Ureter (tissue), 1 donor: ENCODE measurements at places on chromosomes 2 and 18.

DNA sequence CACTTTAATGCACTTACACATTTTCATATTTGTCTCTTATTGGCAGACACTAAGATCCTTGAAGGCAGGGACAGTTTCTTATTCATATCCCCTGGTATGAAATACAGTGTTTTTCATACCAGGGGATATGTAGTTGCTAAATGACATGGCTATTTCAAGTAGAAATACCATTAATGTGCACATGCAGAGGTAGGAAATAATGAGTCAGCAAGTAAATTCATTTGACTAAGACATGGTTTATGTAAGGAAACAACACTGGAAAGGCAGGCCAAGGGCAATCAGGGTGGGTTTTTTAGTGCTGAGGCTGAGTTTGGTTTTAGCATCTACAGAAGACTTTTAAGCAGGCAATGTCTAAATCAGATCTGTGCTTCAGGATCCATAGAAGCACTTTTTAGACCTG is 155.9 kb downstream of the WDPCP start:
- no peak for DNase-seq

DNA sequence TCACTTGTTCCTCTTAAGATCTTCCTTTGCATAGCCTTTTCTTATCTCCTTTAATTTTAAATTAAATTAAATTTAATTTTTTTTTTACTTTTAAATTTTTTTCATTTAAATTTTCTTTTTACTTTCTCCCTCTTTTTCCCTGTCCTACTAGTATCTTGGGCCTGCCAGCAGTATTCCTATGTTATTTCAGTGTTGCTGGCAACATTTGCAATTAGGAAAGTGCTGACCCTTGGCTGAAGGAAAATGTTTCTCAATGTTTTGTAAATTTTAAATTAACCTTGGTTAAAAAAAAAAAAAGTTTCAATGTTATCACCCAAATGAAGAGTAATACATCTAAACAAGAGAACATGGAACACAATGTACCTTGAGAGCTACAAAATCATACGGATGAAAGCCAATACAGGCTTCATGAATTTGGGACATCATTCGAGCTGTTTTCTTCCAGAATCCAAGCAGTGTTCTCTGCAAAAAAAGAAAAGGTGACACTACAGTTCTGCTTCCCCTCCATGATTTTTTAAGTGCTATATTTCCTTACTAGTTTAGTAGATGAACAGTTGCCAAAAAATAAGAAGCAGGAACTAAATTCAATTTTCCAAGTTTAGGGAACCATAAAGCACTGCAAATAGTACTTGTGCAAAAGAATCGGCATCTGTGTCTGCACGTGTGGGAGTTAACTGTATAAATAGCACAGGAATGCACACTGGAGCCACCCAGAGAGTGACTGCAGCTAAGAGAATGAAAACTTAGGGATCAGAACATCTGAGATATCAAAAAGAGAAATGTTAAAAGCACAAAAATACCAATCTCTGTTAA is 55.8 kb downstream of the ICA1L start:
- DNase-seq, result no peak

GRCh38 chr2:58664523-58665151 is 423.5 kb upstream of the FANCL start:
- DNase-seq, result no peak

DNA sequence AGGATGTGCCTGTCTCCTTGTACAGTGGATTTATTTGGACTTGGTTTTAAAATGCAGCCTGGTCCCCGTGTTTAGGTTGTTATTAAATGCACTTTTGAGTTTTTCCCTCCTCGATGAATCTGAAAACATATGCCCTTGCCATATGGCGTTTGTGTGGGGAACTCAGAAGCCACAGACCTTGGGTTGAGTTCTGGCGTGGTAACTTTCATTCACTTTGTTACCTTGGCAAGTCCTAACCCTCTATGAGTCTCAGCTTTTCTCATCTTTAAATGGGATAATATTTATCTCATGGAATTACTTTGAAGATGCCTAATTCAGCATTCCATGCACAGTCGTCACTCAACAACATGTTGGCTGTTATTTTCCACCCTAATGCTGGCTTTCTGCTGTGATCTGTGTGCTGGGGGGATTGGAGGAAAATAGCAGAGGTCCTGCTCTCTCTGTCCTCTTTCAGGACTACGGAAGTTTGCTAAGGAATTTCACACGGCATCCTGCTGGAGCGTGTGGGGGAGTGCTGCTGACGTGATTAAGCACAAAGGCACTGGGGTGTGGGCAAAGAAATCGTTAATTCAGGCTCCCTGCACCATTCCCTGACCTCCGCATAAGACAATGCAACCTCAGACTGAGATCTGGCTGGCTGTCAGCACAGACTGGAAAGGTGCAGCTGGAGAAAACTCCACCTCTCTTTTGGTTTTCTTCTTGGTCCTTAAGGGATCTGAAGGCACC is 61.7 kb downstream of the LDLRAD4 start:
- DNase-seq, result no peak

GRCh38 chr2:38066421-38067115 is 9.4 kb downstream of the CYP1B1 start:
- no peak for DNase-seq

DNA sequence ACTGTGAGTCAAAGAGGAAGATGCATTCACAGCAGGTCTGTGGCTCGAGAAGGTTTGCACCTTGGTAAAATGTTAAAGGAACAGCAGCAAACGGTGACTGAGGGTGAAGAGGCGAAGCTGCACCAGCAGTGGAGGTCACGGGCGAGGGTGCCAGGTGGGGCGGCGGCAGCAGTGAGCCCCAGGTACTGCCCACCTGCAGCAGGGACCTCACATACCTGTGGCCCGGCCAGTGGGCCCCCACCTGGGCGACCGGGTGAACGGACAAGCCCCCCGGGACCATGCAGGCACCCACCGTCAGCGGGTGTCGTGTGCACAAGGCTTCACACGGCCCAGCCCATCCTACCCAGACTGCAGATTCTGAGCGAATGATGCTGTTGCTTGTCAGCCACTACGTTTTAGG is 23.6 kb upstream of the KCNG2 start:
- no peak for DNase-seq

GRCh38 chr2:41488888-41489287 is 558.9 kb upstream of the PKDCC start:
- no peak for DNase-seq

GRCh38 chr2:107132070-107132469 is 246.1 kb upstream of the ST6GAL2 start:
- no peak for DNase-seq

DNA sequence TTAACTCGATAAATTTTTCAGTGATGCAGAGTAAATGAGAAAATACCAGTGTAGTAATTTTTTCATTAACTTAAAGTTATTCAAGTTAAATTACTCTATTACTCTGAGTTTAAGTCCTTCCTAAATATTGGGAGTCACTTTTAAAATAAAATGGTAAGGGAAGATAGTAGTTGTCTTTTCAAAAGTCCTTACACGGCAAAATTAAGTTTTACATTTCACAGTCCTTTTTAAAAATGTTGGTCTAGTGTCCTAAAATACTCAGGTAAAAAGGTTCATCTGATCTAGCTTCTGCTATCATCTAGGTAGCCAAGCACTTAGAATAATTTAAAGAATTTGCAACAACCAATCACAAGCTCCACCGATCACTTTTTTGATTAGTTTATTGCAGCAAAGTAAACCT is 146.9 kb downstream of the MEMO1 start:
- DNase-seq, result no peak

DNA sequence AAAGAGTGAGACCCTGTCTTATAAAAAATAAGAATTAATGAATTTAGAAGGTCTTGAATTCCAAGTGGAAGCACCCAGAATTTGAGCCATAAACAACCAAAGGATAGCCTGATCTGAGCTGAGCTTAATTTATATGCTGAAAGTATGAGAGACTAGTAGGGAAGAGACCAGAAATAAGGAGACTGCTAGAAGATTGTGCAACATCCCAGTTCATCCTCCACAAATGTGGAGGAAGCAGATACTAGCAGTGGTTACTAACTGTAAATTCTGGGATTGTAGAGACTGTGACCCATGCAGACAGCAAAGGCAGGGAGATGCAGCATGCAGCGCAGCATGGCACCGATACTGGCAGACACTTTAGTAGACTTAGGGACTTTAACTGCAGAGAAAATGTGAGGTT is 1.5 kb upstream of the SULT1C2 start:
- no peak for DNase-seq

DNA sequence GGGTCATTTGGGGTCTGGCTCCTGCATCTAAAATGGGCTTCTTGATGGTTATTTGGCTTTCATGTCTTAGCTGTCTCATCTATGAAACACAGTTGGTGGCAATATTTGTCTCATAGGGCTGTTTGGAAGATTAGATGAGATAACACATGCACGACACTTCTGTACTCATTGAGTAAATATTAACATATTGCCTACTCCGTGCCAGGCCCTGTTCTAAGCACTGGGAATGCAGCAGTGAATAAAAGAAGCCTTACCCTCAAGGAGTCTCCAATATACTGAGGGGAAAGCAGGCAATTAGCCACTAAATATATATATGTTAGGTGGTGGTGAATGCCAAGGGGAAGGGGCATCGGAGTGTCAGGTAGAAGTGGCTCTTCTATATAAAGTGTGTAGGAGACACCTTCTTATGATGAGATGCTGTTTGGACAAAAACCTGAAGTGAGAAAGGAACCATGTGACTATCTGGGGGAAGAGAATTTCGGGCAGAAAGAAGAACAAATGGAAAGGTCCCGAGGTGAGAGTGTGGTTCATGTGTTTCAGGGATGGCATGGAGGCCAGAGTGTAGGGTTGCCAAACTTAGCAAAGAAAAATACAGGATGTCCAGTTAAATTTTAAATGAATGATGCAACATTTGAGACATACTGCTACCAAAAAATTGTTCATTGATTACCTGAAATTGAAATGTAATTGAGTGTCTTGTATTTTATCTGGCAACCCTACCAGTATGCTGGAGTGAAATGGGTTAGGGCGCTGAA is 11.8 kb downstream of the SLC3A1 start:
- no peak for DNase-seq

- DNase-seq, result peak; percentile 19
Observed at GRCh38 chr18:78601923-78602322, 377.7 kb upstream of the SALL3 start.

DNA sequence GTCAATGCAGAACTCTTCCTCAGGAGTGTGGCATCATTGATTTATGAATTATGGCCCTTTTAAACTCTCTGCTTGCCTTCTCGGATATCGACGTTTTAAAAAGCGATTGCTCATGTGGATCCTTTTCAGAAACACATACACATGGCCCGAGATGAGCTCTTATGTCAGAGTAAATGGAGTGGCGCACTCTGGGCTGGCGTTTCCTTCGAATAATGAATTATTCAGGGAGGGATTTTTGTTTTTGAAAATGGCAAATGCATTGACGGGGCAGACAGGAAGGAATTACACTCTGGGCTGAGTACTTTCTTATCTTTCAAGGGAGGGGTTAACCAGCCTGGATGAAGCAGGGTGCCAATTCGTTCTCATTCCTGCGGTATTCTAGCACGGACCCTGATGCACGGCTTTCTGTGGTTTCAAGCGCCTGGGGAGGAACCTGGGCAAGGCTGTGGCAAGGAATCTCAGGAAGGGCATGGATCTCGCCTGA is 142.7 kb downstream of the PRKCE start:
- DNase-seq, result no peak

- no peak for DNase-seq
Observed at GRCh38 chr2:29749843-29750242, 171.5 kb downstream of the ALK start.

DNA sequence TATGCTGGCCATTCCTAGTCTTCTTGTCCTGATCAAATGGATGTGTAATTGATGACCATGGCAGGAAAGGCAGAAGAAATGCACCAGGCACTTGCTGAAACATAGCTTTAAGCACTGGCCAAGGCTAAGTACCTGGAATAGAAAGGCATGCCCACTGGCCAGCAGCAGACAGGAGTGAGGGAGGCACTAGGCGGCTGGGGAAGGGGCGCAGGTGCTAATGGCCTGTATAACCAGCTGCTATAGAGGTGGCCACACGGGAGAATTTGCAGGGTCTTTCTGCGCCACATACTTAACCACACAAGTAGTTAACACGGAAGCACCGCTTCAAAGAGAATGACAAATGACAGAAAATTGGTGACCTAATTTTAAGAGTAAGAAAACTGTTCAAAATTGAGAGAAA is 66.3 kb upstream of the CHRNA1 start:
- no peak for DNase-seq

DNA sequence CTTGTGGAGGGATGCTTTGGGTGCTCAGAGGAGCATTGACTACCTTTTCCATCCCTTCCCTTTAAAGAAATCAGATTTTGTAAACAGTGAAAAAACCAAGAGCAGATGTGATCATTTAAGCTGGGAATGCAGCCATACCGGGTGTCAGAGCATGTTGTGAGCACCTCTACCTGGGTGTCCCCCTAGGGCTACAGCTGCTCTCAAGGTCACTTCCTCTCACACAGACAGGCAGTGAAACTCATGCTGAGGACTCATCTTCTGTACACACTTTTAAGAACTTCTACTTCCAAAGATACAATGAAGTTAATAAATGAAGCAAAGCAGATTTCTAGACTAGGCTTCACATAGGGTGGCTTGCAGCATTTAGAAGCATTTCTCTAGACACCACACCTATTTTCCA is 48.4 kb upstream of the FRZB start:
- no peak for DNase-seq

DNA sequence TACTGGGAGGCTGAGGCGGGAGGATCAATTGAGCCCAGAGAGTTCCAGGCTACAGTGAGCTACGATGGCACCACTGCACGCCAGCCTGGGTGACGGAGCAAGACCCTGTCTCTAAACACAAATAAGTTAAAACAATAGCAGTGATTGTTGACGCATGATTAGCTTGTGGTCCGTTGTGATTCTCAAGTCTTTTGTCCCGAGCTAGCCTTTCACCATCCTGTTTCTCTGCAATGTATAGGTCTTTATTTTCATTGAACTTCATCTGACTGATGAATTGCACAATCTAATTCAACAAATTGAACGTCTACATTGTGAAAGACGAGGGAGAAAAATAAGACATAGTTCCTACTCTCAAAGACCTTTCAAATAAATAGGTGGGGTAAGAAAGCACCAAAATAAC is 8.8 kb upstream of the FZD7 start:
- DNase-seq, result no peak

DNA sequence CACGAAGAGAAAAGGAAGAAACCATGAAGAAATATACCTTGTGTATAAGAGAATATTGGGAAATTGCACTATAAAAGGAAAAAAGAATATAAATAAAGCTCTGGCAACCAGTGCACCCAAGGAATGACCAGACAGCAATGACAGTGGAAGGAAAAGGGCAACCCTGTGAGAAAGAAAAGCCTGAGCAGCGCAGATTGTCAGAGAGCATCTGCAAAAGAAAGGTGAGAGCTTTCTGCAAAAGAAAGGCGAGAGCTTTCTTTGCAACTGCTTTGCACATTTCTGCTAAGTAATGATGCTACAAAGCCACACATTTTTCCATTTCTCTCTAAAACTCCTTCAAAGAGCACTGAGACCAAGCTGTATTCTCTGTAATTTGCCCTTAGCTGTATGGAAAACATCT is 83.6 kb downstream of the CTNNA2 start:
- DNase-seq, result no peak

DNA sequence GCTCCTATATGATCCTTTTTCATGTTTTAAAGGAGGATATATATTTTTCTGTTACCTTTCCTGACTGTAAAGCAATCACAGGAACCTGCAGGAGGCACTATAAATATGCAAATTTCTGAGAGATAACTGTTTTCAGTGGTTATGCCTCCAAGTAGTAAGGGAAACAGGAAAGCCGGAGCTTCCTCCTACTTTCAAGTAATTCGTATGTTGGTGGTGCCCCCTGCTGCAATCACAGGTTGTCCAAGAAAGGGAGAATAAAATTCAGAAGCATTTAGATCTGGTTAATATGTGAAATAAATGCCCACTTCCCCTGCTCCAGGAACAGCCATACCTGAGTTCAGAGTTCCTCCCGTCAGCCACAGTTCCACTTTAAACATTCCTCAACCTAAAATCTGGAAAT is 12.0 kb upstream of the BCL11A start:
- no peak for DNase-seq
